ENCODE measurements at places on chromosomes 12 and 14. TPM values are rescaled to one million over a fixed set of nuclear protein-coding genes. Genes with fewer than 3 reads are reported as not detected.

NTN4 gene
- 55.0 TPM for total RNA-seq

DNA sequence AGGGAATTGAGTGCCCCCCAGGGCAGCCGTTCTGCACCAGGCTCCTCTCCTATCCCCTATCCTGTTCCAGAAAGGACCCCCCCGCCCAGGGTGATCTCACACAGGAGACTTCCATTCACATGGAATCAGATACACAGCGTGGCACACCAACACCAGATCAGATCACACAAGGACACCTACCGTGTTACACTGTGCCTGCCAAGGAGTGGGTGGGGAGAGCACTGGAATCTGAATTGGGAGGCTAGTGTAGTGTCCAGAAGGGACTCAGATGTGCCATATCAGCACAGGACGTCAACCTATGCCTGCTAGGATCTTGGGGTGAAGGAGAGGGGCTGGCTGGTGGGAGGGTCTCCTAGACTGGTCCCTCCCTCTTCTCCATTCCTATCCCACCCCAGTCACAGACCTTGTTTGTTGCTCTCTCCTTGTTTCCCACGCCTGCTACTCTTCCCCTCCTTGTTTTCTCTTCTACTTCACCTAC, 2.3 kb downstream of the PTMS start:
- peak overlapping the region; percentile 84 for H3K27ac ChIP-seq
- peaks cover 38% of the 10 kb centered on the region for H3K4me1 ChIP-seq
- H3K27me3 ChIP-seq: no peaks in the 10 kb centered on the region
- H3K36me3 ChIP-seq: peaks cover 10% of the 10 kb centered on the region
- DNase-seq: no peak

DNA sequence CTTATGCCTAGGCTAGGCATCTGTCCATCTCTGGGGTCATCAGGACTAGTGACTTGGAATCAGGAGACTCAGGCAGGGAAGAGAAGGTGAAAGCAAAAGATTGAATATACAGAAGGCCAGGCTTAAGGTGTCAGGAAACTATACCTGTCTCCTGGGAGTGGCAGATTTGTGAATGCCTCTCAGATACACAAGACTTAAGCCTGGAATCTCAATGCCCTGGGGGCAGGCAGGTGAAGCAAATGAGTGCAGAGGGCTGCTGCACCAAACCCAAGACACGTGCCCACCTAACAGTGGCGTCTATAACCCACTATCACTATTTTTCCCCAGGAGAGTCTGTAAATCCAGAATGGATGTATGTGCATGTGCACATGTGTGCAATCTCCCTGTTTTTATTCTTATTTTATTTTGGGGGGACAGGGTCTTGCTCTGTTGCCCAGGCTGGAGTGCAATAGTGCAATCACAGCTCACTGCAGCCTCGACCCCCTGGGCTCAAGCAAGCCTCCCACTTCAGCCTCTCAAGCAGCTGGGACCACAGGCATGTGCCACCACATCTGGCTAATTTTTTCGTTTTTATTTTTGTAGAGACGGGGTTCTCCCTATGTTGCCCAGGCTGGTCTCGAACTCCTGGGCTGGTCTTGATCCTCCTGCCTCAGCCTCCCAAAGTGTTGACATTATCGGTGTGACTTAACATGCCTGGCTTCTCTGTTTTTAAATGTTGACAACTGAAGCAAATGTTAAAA, 31.9 kb upstream of the FOS start:
- H3K27ac ChIP-seq: no peak overlapping the region
- peak; percentile 27 for DNase-seq
- H3K4me3 ChIP-seq: no peak overlapping the region
- H3K27me3 ChIP-seq: no peaks in the 10 kb centered on the region
- peaks cover 14% of the 10 kb centered on the region for H3K4me1 ChIP-seq

- H3K4me3 ChIP-seq: no peak overlapping the region
- no peaks in the 10 kb centered on the region for H3K27me3 ChIP-seq
- H3K36me3 ChIP-seq: no peaks in the 10 kb centered on the region
- H3K27ac ChIP-seq: no peak overlapping the region
- H3K4me1 ChIP-seq: peaks cover 42% of the 10 kb centered on the region
- no peak for DNase-seq
These were observed 2.9 kb downstream of the HOXC10 start for GRCh38 chr12:53987787-53988230.

HOXC13 gene
- total RNA-seq: 7.3 TPM

SELPLG gene
- total RNA-seq: 0.44 TPM

- no peak overlapping the region for H3K4me3 ChIP-seq
- H3K4me1 ChIP-seq: no peaks in the 10 kb centered on the region
- no peaks in the 10 kb centered on the region for H3K27me3 ChIP-seq
These were observed 151.6 kb upstream of the OR4E1 start for GRCh38 chr14:21825149-21825743.

DDX23 gene
- 152 TPM for total RNA-seq

DNA sequence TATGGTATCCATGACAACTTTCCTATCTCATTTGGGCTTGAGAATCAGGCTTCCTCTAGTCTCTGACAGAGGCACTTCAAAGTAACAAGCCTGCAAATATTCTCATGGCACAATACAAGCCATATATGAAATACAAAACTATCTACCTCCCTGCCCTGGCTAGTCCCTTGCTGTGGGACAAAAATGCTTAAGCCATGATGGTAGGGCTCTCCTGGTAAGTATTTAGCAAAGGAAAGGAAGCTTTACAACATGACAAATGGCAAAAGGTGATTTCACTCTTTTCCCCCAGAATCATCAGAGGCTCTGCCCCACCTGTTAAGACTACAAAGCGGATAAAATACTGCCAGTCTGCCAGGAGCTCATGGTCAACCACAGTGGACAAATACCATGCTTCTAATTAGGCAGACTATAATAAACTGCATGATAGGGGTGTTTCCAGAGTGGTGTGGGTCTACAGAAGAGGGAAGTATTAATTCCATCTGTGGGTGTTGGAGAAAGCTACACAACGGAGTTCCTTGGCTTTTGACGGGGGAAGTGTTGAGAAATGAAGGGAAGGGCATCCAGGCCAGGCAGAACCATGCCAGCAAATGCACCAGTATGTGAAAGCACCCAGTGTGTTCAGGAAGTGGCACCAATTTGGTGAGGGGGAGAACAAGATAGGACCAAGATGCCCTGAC, 92.9 kb downstream of the SPTSSA start:
- H3K4me1 ChIP-seq: peaks cover 15% of the 10 kb centered on the region
- no peaks in the 10 kb centered on the region for H3K27me3 ChIP-seq

- peak within 1 kb of the TSS; percentile 88 for H3K4me3 ChIP-seq
- H3K27ac ChIP-seq: peak within 1 kb of the TSS; percentile 41
- peaks cover 46% of the 10 kb centered on the region for H3K4me1 ChIP-seq
- peak; percentile 94 for DNase-seq
- no peaks in the 10 kb centered on the region for H3K27me3 ChIP-seq
- H3K36me3 ChIP-seq: no peaks in the 10 kb centered on the region
These were observed at the start of gene KCNJ8 for GRCh38 chr12:21774358-21775132. Gene KCNJ8, minus strand, starts transcription at chr12:21774706. Its CDS starts 1,090 bp downstream, at chr12:21773616.

GRCh38 chr12:23221926-23222325, 597.0 kb downstream of the ETNK1 start:
- no peaks in the 10 kb centered on the region for H3K4me1 ChIP-seq
- no peaks in the 10 kb centered on the region for H3K27me3 ChIP-seq
- H3K4me3 ChIP-seq: no peak overlapping the region

GRCh38 chr14:70748422-70748821, 60.9 kb downstream of the MAP3K9 start:
- peaks cover 2% of the 10 kb centered on the region for H3K36me3 ChIP-seq
- no peak overlapping the region for H3K4me3 ChIP-seq
- H3K27me3 ChIP-seq: no peaks in the 10 kb centered on the region
- peaks cover 22% of the 10 kb centered on the region for H3K4me1 ChIP-seq
- no peak for DNase-seq

ANKRD9 gene
- total RNA-seq: 15.5 TPM

GRCh38 chr14:78316052-78316451, 145.9 kb downstream of the NRXN3 start:
- no peak overlapping the region for H3K4me3 ChIP-seq
- DNase-seq: no peak
- no peaks in the 10 kb centered on the region for H3K36me3 ChIP-seq
- H3K27me3 ChIP-seq: 0 out of 2 replicates have a peak, but pooled peaks cover 1% of the 10 kb centered on the region
- no peak overlapping the region for H3K27ac ChIP-seq
- no peaks in the 10 kb centered on the region for H3K4me1 ChIP-seq

- H3K27ac ChIP-seq: no peak overlapping the region
- no peaks in the 10 kb centered on the region for H3K4me1 ChIP-seq
- no peak overlapping the region for H3K4me3 ChIP-seq
These were observed 128.4 kb downstream of the TTC8 start for GRCh38 chr14:88952901-88953300.

DNA sequence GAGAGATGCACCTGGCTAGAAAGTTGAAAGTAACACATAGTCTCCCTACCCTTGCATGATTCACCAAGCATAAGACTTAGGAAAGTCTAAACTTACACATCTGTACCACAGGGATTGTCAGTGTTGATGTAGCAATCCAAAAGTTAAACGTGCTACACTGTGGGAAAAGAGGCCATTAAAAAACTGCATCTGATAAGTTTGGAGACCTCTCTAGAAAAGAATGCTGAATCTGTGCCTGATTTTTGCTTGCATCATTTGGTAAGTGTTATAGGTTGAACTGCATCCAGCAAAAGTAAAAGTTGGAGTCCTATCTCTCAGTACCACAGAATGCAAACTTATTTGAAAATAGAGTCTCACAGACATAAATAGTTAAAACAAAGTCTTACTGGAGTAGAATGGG, 126.6 kb downstream of the SLC6A15 start:
- no peak overlapping the region for H3K27ac ChIP-seq
- H3K27me3 ChIP-seq: no peaks in the 10 kb centered on the region

DNA sequence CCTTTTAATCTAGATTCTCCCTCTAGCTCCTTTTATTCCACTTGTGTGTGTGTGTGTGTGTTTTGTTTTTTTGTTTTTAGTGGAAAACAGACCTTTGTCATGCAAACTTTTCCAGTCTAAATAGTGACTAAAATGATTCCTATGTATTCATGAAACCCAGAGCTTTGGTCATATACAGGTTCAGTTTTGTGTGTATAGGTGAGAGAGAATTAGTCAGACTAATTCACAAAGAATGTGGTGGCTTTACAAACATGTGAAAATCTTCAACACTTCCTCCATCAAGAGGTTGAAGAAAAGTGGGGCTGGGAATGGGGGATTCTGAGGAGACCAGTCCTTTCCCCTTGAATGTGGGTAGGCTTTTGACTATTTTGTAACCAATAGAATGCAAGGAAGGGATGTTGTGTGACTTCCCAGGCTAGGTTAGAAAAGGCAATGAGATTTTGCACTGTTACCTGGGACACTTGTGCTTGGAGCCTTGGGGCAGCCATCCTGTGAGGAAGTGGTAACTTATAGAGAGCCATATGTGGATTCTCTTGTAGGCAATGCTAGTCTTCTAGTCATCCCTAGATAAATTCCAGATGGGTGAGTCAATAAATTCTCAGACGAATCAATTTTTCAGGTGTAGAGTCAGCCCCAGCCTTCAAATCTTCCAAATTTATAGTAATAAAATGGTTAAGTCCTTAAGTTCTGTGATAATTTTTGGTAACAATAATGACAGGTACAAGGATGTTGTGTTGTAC, 236.1 kb downstream of the CEP128 start:
- H3K4me1 ChIP-seq: no peaks in the 10 kb centered on the region

KRT6B gene
- not detected for total RNA-seq

NTF3 gene
- total RNA-seq: 5.3 TPM

DNA sequence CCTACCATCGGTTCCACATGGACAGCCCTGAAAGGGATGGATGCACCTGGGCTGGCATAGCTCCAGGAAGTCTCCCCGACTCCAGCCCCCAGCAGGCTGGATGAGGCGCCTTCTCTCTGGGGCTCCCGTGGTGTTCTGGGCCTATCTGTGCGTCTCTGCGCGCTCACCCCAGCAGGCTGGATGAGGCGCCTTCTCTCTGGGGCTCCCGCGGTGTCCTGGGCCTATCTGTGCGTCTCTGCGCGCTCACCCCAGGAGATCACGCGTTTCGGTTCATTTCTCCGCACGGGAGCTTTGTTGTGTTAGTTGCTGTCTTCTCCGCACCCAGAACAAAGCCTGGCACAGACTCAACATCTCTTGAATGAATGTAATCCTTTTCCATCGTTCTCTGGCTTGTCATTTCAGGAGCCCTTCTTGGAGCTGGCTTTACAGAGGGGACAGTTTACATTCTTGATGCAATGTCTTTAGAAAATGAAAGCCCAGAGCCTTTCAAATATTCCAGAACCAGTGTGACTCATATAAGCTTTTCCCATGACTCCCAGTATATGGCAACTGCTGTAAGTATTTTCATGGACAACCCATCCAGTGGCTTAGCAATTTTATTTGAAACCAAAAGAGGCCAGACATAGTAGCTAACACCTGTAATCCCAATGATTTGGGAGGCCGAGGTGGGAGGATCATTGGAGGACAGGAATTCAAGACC, 40.3 kb downstream of the CFAP251 start:
- no peak overlapping the region for H3K4me3 ChIP-seq
- no peaks in the 10 kb centered on the region for H3K4me1 ChIP-seq
- H3K27me3 ChIP-seq: no peaks in the 10 kb centered on the region
- no peak for DNase-seq
- H3K27ac ChIP-seq: no peak overlapping the region

- H3K4me3 ChIP-seq: no peak overlapping the region
- H3K4me1 ChIP-seq: peaks cover 46% of the 10 kb centered on the region
- no peaks in the 10 kb centered on the region for H3K36me3 ChIP-seq
- no peak for DNase-seq
- H3K27me3 ChIP-seq: no peaks in the 10 kb centered on the region
These were observed 5.9 kb downstream of the PXN start for GRCh38 chr12:120259418-120260202.

CARMIL3 gene
- total RNA-seq: 0.88 TPM

DNA sequence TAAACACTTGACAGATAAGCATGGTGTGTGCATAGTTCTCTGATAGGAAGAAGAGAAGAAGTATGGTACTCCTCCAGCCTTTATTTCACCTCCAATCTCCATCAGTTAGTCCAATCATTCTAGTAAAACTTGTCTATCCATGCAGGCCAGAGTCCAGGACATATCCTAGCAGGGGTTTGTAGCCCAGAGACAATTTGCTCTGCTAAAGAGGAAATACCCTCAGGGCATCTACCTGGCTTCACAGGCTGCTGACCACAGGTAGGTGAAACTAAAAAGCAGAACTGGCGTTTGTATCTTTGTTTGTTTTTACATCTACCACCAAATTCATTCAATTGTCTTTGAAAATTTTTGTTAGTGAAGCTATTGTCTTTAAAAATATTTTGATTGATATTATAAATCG, 717.6 kb downstream of the FSCB start:
- no peak overlapping the region for H3K27ac ChIP-seq
- H3K27me3 ChIP-seq: no peaks in the 10 kb centered on the region
- H3K4me3 ChIP-seq: no peak overlapping the region
- no peaks in the 10 kb centered on the region for H3K36me3 ChIP-seq

DNA sequence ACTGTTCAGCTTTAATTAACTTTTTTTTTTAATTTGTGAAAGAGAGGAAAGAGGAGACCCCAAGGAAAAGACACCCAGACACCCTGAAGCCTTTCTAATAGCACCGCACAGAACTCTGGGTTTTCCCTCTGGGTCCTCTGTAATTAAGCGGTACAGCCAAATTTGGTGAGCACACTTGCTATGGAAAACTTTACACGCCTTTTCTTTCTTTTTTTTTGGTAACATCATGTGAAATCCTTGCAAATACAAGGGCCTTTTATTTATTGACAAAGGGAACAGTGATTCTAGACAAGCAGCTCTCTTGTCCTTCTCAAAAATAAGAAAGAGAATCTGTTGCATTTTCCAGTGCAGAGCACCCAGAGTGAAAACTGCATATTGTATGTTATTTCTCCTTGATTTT, 44.4 kb upstream of the CPM start:
- H3K4me1 ChIP-seq: peaks cover 20% of the 10 kb centered on the region
- no peaks in the 10 kb centered on the region for H3K36me3 ChIP-seq
- no peaks in the 10 kb centered on the region for H3K27me3 ChIP-seq
- no peak overlapping the region for H3K27ac ChIP-seq

BDKRB1 gene
- not detected for total RNA-seq

GRCh38 chr12:53940443-53941014, 1.9 kb downstream of the HOXC13 start:
- H3K4me1 ChIP-seq: no peaks in the 10 kb centered on the region
- DNase-seq: no peak
- H3K36me3 ChIP-seq: no peaks in the 10 kb centered on the region
- H3K4me3 ChIP-seq: peak overlapping the region; percentile 93
- H3K27me3 ChIP-seq: no peaks in the 10 kb centered on the region
- peak overlapping the region; percentile 79 for H3K27ac ChIP-seq

JKAMP gene
- 31.0 TPM for total RNA-seq
